A549 (cell line): ENCODE measurements at places on chromosomes 2 and 18.
A peak's percentile ranks its signal among the peaks of the same experiment; 100 is the strongest.

- DNase-seq = no peak
These were observed 277.7 kb upstream of the ACVR2A start for GRCh38 chr2:147567136-147567535.

DNA sequence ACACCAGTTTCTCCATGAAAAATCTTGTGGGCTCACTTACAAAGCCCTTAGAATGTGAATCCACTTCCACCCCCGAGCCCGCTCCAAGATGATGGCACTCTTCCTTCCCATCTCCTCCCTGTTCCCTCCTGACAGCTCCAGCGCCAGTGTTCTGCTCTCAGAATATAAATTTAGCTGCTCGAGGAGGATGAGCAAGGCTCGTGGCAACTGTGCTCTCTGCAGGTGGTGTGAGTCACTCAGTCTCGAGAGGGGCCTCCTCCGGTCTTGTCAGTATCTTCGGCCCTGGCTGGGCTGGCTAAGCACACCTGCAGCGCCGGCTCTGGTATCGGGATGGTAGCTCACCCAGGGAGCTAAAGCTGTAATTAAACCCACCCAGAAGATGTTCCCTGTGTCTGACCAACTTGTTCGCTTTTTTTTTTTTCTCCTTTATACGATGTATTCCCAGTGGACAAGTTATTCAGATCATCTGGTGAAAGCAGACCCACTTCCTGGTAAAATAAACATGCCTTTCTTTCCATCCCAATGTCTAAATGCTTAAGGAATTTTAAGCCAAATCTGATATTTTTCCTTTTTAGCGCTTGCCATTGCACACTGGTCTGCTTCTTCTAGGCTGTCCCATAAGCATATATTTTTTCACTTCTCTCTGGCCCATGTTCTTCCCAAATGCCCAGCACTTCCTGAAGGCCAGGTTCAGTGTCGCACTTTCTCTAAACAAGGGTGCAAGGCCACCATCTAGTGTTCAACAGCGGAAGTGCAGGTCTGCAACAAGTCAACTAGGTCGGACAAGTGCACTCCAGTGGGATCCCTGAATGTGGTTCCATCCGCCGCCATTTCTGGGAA lies 31.4 kb upstream of the YPEL5 start:
- peak; percentile 88 for DNase-seq

DNA sequence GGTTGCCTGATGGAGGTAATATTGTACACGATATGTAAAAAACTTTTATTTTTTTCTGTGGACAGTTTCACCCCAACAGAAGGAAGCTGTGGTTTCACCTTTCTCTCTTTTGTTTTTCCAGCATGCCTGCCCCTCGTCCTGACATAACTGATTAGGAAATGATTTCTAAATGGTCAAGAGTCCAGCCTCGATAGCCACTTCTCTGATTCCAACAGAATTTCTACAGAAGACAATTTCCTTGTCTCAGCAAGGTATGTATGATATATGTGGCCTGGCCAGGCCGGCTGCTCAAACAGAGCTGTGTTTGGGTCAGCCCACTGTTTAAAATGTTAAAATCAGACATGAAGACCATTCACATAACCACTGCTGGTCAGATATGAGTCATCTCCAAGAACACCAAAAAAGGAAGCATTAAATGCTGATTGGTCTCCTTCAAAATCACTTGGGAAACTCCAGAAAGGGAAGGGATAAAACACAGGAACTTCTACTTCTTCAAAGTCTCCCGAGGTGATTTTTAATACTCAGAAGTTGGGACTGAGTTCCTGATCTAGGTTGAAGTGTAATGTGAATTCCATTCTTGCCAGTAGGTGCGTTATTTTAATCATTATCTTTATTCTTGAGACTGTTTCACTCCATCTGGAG lies 22.3 kb downstream of the ATP8B1 start:
- DNase-seq = peak; percentile 54

- DNase-seq = peak; percentile 31
These were observed 44.6 kb downstream of the HAUS1 start for GRCh38 chr18:46148810-46149209.

DNA sequence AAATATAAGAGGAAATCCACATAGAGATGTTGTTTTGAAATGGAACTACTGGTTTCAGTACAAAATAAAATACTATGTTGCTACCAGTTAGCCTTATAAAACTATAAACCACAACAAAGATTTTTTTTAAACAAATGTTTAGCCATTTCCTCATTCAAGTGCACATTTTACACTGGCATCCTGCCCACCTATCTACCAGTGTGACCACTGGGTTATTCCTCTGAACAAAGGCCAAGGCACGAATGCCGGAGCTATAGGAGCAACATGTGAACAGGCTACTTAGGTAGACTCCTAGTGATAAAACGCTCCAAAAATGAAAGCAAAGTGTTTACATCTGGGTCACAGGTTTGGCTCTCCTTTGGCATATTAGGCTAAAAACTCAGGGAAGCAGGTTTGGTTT lies 31.8 kb upstream of the SULT1C4 start:
- DNase-seq = no peak

DNA sequence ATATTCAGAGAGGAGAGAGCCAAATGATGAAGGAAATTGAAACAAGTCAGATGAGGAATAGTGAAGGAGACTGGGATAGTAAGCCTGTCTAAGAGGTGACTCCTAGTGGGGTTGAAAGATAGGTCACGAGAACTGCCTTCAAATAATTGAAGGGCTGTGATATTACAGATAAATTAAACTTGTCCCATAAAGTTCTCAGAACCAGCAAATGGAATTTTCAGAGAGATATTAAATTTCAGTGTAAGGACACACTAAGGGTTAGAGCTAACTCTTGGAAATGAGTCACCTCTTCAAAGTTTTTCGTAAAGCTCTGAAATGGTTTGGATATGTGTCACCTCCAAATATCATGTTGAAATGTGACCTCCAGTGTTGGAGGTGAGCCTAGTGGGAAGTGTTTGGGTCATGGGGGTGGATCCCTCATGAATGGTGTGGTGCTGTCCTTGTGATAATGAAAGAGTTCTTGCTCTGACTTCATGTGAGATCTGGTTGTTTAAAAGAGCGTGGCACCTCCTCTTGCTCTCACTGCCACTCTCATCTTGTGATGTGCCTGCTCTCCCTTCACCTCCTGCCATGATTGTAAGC lies 87.3 kb downstream of the BABAM2 start:
- no peak for DNase-seq

- DNase-seq = no peak
These were observed 69.9 kb upstream of the SMAD7 start for GRCh38 chr18:49020621-49021021.

DNA sequence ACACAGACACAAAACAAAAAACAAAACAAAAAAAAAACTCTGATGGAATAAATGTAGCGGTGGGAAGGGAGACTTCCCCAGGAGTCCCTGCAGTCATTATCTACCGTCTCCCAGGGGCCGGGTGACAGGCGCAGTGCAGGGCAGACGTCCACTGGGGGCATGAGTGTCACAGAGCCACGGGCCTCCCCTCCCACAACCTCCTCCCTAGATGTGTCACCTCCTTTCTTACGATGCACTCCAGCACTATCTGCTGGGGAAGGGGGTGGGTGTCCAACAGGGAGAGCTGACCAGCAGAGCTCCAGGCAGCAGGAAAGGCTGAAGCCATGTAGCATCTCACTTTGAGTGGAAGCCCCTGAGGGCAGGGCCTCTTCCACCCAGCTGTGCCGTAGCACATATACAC lies 84.5 kb downstream of the LONRF2 start:
- no peak for DNase-seq

GRCh38 chr2:17208511-17208910 lies 309.7 kb downstream of the RAD51AP2 start:
- DNase-seq = no peak

DNA sequence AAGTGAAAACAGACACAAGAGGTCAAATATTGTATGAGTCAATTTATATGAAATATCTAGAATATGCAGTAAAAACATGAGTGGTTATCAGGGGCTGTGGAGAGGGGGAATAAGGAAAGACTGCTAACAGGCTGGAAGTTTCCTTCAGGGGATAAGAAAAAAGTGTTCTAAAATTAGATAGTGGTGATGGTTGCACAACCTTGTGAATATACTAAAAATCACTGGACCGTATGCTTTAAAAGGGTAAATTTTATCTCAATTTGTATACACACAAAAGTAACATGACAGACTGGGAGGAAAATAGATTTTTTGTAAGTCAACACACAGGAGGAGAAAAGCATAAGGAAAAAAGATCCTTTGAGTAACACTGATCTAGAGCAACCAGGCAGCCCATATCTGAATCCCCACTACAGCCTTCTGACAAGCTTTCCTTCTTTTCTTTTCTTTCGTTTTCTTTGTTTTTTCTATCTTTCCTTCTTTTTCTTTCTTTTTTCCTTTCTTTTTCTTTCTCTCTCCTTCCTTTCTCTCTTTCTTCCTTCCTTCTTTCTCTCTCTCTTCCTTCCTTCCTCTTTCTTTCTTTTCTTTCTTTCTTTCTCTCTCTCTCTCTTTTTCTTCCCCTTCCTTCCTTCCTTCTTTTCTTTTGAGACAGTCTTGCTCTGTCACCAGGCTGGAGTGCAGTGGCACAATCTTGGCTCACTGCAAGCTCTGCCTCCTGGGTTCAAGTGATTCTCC lies 95.4 kb downstream of the AAK1 start:
- DNase-seq = no peak

- DNase-seq = no peak
These were observed 5.6 kb downstream of the TMEM247 start for GRCh38 chr2:46485002-46485401.

DNA sequence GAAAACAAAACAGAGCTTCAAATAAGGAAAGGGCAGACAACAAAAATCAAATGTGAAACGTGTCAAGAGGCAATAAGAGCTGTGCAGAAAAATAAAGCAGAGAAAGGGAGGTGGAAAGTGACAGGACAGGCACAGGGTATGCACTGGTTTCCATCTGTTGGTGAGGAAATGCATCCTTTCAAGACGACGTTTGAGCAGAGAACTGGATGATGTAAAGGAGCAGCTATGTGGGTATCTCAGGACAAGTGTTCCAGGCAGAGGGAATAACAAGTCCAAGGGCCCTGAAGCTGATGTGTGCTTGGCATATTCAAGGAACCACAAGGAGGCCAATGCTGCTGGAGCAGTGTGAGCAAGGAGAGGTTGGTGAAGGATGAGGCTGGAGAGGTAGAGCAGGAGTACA lies 168.9 kb upstream of the SERPINE2 start:
- DNase-seq = no peak

DNA sequence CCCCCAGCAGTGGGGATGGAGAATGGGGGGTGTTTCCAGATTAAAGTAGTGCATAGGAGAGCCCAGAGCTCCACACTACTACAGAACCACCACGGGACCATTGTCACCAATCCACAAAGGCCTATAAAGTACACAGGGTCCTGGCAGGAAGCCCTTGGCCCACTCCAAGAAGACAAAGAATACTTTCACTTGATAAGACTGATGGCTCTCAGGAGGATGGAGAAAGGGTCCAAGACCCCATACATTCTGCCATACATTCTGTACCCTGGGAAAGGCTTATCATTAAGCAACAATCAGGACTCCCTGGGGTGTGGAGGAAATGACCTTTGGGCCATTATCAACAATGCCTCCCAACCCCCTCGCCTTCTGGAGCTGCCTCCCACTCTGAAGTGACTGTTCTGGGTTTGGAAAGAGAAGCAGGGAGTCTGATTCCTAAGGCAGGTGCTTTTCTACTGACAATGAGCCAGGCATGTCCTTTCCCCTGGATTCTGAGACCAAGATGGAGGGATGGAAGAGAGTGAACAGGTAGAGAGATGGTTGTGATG lies 85.4 kb downstream of the XDH start:
- no peak for DNase-seq

DNA sequence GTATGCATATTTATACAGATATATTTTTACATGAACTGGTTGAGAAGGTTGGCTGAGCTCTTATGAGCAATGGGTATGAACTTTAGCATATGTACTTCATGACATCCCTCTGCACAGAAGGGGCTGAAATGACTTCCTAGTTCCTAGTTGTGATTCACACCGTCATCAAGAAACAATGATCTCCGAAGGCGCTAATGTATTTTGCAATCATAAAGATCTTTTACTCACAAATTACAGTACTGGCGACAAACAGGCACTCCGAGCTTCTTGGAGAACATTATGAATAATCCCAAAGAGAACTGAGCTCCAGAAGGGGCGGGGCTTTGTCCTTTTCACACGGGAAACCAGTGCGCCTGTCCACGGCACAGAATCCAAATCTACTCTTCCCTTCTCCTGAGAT lies 18.1 kb downstream of the BCL2 start:
- no peak for DNase-seq
